Occipital lobe (tissue), 3 donors: ENCODE measurements at places on chromosomes 16 and 17. TPM values are rescaled to one million over a fixed set of nuclear protein-coding genes. Genes with fewer than 3 reads are reported as not detected.

RHBDL3 gene
- 1.6 TPM for total RNA-seq

C16orf92 gene
- not detected for total RNA-seq

TP53TG3C gene
- total RNA-seq: not detected

ZNF597 gene
- total RNA-seq: 4.4 TPM

GALR2 gene
- total RNA-seq: not detected

PRAC2 gene
- not detected for total RNA-seq

CA5A gene
- total RNA-seq: not detected

DOC2B gene
- total RNA-seq: 15.6 TPM

CTCF gene
- total RNA-seq: 54.0 TPM

KRTAP2-2 gene
- not detected for total RNA-seq

PRSS53 gene
- 2.2 TPM for total RNA-seq

KCTD19 gene
- total RNA-seq: 0.31 TPM

EXOSC6 gene
- 124 TPM for total RNA-seq

KCNH4 gene
- total RNA-seq: 0.31 TPM

KCNAB3 gene
- total RNA-seq: 2.7 TPM

KIFC3 gene
- 44.6 TPM for total RNA-seq

CCL4 gene
- 4.1 TPM for total RNA-seq

DRC7 gene
- total RNA-seq: 0.78 TPM

QPRT gene
- total RNA-seq: 4.4 TPM

MYH1 gene
- not detected for total RNA-seq

CSNK2A2 gene
- total RNA-seq: 19.0 TPM

KRTAP9-2 gene
- not detected for total RNA-seq

NPIPA5 gene
- 2.7 TPM for total RNA-seq

HOXB4 gene
- not detected for total RNA-seq

KRTAP1-5 gene
- total RNA-seq: not detected

BEAN1 gene
- 4.1 TPM for total RNA-seq

PHKG2 gene
- total RNA-seq: 12.0 TPM

SLC7A6OS gene
- total RNA-seq: 12.8 TPM

ALOX12 gene
- not detected for total RNA-seq

ARRB2 gene
- total RNA-seq: 10.5 TPM

TBC1D28 gene
- not detected for total RNA-seq

KRT14 gene
- 0.31 TPM for total RNA-seq

TOX3 gene
- total RNA-seq: 11.1 TPM

AOC3 gene
- 0.16 TPM for total RNA-seq

XPO6 gene
- total RNA-seq: 66.4 TPM

SLC6A2 gene
- not detected for total RNA-seq

SLC35G6 gene
- total RNA-seq: not detected

MT1A gene
- not detected for total RNA-seq

GABARAP gene
- 93.3 TPM for total RNA-seq

GRB7 gene
- total RNA-seq: not detected

USP43 gene
- total RNA-seq: 3.6 TPM

KRTAP3-2 gene
- total RNA-seq: not detected

BCAR1 gene
- total RNA-seq: 15.4 TPM

TRAP1 gene
- 65.4 TPM for total RNA-seq

TMEM100 gene
- 3.3 TPM for total RNA-seq
